PC-3 (cell line): ENCODE measurements at places on chromosomes 2 and 18.

DNA sequence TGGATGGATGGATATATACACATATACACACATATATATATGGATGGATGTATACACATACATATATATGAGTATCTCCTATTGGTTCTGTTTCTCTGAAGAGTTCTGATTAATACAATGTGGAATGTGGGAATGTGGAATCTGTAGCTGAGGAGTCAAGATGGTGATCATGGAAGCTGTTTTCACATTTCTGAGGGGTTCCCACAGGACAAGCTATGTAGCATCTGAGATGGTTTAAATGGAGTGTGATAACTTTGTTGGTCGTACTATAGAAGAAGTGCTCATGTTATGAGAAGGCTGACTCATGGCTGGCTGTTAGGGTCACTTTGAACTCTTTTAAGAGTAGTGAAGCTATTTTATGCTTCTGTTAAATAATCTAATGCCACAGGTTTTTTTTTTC lies 279.7 kb downstream of the MEIS1 start:
- no peak for DNase-seq

DNA sequence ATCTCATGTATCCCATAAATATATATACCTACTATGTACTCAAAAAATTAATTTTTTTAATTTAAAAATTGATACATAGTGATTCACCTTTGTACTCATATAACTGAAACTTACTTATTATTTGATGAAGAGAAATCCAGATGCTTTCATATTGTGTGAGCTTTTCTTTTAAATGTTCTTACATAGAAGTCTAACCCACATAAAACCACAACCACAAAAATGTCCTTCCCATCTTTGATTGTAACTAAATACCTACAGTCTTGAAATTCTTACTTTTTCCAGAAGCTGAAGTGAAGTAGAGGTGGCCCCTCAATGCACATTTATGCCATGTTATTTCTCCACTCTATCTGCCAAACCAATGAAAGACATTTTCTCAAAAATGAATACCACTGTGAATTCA lies 117.9 kb upstream of the COL5A2 start:
- DNase-seq, result no peak

DNA sequence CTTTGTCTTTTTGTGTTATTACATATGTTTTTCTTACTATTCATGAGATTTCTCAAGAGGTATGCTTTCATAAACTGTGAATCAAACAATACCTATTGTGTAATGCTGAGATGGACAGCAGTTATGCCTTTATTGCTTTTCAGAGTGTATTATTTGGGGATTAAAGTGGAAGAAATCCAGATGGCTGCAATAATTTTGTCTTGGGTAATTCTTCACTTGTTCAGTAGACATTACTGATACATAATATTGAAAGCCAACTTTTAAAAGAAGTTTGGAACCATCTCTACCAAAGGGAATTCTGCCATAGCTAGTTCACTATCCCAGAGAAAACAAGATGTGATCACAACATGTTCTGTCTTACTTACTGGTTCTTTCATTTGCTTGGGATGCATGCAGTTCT lies 253.4 kb upstream of the ZSWIM2 start:
- DNase-seq, result no peak

- no peak for DNase-seq
These were observed 1.1 kb upstream of the DGKD start for GRCh38 chr2:233353101-233353768.

DNA sequence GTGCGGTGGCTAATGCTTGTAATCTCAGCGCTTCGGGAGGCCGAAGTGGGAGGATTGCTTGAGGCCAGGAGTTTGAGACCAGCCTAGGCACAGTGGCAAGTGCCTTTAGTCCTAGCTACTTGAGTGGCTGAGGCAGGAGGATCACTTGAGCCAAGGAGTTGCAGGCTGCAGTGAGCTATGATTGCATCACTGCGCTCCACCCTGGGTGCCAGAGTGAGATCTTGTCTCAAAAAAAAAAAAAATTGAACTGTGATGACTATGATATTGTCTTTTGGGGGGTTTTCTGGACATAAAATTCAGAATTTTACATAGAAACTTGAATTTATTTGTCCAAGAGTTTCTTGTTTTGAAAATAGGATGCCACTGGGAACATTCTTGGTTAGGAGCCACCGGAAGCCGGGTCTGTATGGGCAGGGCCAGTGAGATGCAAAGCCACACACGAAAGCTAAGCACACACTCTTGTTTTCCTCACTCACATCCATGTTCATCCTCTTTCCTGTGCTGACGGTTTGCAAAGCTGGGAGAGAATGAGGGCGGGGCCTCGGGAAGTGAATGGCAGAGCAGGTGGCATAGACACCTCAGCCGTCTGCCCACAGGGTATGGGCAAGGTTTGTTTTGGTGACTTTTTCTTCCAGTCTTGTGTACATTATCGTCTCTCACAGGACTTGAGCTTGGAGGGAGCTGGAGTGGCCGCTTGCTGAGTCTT lies 12.6 kb downstream of the AGAP1 start:
- peak; percentile 75 for DNase-seq
